ENCODE measurements at places on chromosomes 6 and 20.
A peak's percentile ranks its signal among the peaks of the same experiment; 100 is the strongest.

- DNase-seq, result peak; percentile 60
These were observed 44.9 kb upstream of the FAM83B start for GRCh38 chr6:54801669-54802068.

- DNase-seq, result peak; percentile 17
These were observed 27.0 kb upstream of the ETV7 start for GRCh38 chr6:36414481-36414880.

GRCh38 chr20:53666144-53666543 lies 72.5 kb upstream of the ZNF217 start:
- DNase-seq, result no peak

GRCh38 chr20:48945840-48946514 lies 24.5 kb downstream of the ARFGEF2 start:
- DNase-seq, result peak; percentile 48

DNA sequence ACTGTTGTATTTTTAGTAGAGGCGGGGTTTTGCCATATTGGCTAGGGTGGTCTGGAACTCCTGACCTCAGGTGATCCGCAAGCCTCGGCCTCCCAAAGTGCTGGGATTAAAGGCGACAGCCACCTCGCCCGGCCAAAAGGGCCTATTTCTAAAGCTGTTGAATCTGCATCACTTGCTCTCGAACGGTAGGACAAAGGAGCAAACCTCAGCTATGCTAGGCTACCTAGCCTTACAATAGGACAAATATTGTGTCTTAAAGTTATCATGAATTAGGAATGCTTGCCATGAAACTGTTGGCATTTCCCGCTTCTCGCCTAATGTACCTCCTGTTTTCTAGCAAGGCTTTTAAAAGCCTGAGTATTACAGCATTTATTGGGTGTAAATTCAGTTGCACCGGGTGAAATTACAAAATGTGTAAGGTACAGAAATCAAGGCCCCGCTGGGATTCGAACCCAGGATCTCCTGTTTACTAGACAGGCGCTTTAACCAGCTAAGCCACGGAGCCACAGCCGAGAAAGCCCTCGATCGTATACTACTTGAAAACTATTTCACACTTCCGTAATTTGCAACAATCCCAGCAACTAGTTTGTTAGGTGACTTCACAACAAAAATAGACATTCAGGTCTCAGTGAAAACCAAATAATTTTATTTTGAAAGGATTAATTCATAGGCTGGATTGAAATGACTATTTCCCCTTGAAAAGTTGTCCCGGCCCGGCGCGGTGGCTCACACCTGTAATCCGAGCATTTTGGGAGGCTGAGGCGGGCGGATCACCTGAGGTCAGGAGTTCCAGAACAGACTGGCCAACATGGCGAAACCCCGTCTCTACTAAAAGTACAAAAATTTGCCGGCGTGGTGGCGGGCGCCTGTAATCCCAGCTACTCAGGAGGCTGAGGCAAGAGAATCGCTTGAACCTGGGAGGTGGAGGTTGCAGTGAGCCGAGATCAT lies 211.6 kb upstream of the ZNF184 start:
- peak; percentile 96 for DNase-seq

GRCh38 chr6:34135541-34135940 lies 10.3 kb downstream of the GRM4 start:
- no peak for DNase-seq

GRCh38 chr6:90286884-90287488 lies 9.7 kb downstream of the BACH2 start:
- peak; percentile 6 for DNase-seq

GRCh38 chr20:24987244-24987643 lies 5.3 kb downstream of the APMAP start:
- DNase-seq, result no peak

DNA sequence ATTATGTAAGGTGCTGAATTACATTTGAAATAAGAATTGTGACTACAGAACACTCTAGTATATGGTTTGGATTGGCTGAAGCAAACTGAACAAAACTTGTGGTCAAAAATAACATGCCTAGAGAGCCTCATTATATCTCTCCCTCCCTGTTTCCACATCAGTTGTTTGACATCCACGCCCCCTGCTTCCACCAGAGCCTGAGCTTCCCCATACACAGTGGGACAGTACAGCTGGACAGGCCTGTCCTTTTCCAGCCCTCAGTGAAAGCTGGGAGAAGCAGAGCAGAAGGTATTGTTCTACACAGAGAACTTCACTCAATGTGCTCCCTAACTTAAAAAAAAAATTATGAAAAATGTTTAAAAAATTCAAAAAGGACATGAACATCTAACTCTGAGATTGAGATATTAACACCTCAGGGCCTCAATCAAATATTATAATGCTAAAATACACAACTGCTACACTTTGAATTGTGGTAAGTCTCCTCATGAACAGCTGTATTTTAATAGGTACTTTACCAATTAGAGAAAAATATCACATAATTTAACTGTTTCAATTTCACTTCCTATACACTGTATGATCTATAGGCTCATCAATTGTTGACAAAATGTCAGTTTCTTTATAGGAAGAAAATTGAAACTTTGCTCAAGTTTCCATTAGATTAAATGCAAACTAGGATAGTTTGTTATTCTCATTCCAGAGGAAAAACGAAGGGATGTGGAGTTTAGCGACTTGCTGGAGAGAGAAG lies 44.9 kb upstream of the SCML4 start:
- DNase-seq, result no peak

GRCh38 chr20:46849269-46849668 lies 45.4 kb upstream of the EYA2 start:
- no peak for DNase-seq

DNA sequence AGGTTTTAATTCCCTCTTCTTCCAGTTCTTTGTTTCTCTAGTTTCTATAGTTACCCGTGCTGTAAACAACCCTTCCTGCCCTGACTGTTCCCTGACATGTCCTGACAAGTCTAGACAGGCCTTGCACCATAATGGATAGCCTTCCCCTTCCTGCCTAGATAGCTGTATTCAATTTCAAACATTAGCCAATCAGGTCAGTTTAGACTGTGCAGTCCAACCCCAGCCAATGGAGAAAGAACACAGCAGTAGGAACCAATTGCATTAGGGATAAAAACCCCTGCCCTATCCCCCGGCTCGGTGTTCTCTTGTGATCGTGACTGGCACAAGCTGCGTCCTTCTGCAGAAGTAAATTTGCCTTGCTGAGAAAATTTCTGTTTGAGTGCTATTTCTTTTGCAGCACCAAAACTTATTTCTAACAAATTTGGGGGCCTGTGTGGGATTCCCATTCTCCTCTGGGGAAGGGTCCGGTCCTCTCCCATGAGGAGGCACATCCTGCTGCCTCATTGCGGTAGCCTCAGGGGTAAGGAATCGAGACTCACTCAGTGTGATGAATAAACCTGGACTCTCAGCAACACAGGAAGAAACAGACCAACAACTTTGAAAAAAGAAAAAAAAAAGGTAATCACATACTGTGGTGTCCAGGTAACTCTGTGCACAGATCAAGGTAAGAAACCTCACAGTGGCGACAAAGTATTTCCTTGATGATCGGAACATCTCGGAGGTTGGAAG lies 248.7 kb upstream of the ECI2 start:
- DNase-seq, result no peak

DNA sequence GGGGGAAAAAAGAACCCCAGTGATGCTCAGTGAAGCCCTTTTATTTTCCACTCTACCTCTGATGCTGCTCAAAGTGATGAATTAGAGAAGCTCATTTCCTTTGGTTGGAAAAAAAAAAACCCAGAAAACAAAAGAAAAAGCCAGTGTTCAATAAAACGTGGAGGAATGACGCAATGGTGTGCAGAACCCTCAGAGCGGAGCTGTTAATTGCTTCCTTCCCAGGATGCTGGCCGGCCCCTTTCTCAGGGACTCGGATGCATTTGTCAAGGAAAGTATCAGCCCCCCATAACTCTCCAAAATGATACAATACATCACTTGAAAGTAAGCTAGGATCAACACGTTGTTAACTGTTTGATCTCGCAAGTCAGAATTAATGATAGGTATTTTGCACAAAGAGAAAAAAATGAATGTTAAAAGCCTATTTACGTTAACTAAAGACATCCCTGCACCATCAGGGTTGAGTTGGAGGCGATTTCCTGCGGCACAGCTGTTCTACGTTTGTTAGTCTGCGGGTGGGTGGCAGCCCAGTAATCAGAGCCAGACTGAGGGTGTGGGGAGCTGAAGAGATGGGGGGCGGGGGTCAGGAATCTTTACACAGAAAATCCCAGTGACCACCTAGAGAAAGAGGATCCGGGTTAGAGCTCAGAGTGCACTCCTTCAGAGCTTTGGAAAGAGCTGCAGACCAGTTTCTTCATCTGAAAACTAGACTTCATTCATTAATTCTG lies 132.4 kb downstream of the BMP7 start:
- DNase-seq, result no peak

DNA sequence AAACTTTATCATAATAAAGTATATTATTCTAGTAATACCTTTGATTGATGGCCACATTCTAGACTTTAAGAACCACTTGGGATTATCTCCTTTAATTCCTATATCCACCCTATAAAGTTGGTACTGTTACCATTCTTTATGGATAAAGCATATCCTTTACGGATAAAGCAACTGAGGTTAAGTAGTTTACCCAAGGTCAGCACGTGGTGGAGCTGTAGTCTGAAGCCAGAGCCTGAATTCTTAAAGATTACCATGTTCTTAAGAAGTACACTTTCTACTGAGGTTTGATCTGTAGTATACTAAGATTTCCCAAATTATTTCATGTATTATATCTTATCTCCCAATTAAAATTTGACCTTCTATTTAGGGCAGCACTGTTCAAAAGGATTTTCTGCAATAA lies 3.0 kb upstream of the NCOA7 start:
- peak; percentile 44 for DNase-seq

DNA sequence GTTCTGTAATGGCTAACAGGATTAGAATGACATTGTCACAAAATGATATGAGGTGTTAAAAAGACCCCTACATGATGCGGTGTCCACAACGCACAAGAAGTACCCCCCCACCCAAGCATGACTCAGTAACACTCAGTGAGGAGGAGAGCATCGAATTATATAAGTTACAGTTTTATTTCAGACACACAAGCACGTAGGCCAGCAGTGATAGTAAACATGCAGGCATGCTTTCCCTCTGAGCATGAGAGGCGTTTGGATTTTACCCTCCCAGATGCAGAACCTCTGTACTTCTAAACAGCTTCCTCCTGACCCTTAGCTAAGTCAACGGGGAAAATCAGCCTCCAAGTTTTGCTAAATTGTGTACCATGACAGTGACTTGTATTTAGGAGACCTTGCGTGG lies 23.9 kb downstream of the GNAS start:
- DNase-seq, result no peak

DNA sequence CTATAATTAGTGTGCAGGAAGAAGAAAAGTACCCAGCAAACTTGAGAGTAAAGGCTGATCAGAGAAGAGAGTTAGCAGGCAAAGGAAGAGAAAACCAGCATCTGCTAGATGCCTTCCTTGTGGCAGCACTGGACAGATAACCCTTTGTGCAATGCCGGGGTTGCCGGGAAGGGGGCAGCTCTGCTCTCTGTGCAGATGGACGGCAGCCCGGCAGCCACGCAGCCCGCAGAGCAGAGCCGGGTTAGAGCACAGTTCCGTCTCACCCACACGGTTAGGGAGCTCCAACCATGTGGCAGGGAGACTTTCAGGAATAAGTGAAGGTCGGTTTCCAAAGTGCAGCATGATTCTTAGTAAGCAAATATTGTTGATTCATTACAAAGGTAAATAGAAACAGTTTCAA lies 80.0 kb upstream of the RPS6KA2 start:
- no peak for DNase-seq

GRCh38 chr6:143123081-143123480 lies 62.4 kb downstream of the AIG1 start:
- DNase-seq, result no peak

DNA sequence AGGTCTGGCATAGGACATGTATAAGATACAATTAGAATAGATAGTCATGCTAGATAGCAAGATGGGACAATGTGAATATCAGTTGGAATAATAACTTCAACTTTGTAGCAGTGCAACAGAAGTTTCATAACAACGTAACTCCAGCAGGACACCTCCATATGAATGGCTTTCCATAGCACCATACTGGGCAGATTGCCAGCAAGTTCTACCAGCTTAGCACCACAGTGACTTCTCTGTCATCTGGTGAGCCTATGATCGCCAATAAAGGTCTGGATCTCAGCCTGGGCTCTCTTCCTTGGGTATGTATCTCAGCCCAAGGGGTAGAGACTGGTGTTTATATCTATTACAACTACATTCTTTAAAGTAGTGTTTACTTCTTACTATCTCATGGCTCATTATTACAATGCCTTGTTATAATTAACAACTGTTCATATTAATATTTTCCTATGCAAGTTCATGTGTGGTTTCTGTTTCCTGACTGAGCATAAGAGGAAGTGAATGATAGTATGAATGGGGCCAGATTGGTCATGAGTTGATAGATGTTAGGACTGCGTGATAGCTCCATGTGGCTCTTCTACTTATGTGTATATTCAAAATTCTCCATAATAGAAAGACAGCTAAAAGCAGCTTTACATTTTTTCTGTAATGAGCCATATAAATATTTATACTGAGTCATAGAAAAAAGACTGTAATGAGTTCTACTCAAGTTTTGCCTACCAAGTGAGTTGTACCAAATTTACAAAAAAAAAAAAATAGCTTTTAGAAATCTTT lies 22.9 kb downstream of the HTR1B start:
- no peak for DNase-seq

GRCh38 chr6:32621372-32621771 lies 15.8 kb upstream of the HLA-DQA1 start:
- DNase-seq, result no peak

DNA sequence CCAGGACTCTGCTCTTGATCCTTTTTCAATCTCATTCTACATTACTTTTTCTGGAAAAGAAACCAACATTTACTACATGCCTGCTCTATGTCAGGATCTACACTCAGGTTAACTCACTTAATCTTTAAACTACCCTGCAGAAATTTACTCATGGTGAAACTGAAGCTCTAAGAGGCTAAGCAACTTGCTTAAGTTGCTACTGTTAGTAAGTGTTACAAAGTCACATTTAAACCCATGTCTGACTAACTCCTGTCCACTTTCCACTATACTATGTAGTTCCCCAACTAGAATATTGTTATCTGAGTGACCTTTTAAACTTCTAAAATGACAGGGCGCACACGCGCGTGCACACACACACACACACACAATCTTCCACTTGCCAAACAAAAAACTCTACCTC lies 5.0 kb downstream of the CEP162 start:
- no peak for DNase-seq

- DNase-seq, result no peak
These were observed 163.5 kb upstream of the GJE1 start for GRCh38 chr6:141969201-141969600.
